ENCODE measurements at places on chromosomes 1 and 21.

GRCh38 chr1:170700842-170701615 lies 37.1 kb downstream of the PRRX1 start:
- no peak for DNase-seq

GRCh38 chr1:19892628-19893168 lies 10.5 kb downstream of the OTUD3 start:
- no peak for DNase-seq

DNA sequence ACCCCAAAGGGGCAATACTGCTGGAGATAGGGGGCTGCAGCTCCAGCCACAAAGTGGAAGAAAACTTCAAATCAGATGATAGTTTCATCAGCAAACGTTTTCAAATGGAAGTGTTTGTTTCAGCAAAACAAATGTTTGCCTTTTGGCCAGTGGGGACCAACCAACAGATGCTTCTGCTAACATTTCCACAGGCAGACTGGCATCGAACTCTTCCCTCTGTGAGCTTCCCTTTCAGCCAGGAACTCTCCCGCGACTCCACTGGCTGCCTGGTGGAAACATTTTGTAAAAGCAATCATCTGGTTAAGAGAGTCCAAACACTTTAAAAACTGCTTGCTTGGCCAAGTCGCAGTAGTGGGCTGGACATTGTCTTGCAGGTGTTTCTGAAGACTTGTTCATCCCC lies 30.7 kb downstream of the CENPF start:
- no peak for DNase-seq

GRCh38 chr1:92842082-92843045 lies 10.5 kb downstream of the RPL5 start:
- DNase-seq: no peak

DNA sequence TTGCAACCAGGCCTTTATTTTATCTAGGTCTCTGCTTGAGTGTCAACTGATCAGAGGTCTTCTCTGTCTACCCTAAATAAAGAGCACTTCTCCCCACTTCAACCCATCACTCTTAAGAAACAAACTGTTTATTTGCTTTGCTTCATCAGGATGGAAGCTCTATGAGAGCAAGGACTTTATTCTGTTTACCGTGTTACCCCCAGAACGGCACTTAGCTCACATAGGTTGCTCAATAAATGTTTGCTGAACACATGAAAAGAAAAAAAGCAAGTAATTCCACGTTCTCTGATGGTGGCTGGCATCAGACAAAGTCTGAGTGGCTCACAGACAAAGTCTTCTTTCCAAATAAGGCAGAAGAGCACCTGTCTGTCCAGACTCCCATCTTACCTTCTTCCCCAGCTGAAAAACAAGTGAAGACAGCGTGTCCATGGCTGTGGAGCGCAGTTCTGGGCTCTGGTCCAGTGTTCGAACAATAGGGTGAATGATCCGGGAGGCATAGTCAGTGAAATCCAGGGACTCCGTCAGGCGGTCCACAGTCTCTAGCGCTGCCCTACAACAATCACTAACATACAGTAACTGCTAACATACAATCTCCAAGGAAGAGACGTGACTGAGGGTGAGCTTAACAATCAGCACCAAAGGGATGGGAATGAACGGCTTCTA lies 22.9 kb downstream of the ANGPTL7 start:
- DNase-seq: no peak

- no peak for DNase-seq
Observed at GRCh38 chr1:226810681-226811080, 59.7 kb upstream of the PSEN2 start.

DNA sequence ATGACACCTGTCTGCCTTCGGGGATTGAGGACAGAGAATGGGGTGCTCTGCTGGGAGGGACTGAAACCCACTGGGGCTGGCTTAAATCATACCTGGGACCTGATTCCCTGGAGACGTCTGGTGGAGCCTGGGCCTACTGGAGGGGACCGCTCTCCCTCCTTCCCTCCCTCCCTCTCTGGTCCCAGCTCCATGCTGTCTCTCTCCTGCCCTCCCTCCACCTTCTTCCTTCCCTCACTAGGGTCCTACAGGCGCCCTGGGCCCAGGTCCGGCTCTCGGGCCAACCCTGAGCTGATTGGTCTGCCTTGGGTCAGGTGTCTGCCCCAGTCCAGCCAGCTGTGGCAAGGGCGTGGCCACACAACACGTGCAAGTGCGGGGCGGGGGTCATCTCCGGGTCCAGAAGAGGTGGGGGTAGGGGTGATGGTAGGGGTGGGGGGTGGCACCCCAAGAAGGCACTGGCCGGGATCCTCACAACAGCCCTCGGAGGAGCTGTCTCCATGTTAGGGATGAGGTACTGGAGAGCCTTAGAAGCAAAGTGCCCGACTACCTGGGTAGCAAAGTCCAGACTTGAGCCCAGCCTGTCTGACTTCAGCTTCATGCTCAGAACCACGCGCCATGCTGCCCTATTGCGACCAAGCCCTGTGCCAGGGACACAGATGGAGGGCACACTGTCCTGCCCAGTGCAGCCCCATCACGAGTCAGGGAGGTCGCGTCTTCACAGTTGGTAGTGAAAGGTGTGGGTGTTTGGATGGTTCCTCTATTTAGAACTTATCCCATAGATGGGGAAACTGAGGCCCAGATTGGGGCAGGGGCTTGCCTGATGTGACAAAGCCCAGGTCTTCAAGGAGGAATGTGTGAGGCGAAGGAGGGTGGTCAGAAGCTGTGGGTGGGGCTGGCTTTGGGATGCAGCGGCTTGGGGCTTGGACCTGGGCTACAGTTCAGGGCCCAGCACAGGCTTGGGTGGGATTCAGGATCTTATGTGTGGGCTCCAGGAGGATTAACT lies 574.1 kb downstream of the PTPRU start:
- DNase-seq: no peak

GRCh38 chr1:113756461-113756860 lies 2.8 kb downstream of the PHTF1 start:
- no peak for DNase-seq

- DNase-seq: no peak
Observed at GRCh38 chr1:164228928-164229327, 330.1 kb upstream of the PBX1 start.

GRCh38 chr1:103344930-103345329 lies 180.6 kb upstream of the RNPC3 start:
- no peak for DNase-seq

GRCh38 chr1:200893411-200893901 lies 1.2 kb upstream of the INAVA start:
- no peak for DNase-seq

DNA sequence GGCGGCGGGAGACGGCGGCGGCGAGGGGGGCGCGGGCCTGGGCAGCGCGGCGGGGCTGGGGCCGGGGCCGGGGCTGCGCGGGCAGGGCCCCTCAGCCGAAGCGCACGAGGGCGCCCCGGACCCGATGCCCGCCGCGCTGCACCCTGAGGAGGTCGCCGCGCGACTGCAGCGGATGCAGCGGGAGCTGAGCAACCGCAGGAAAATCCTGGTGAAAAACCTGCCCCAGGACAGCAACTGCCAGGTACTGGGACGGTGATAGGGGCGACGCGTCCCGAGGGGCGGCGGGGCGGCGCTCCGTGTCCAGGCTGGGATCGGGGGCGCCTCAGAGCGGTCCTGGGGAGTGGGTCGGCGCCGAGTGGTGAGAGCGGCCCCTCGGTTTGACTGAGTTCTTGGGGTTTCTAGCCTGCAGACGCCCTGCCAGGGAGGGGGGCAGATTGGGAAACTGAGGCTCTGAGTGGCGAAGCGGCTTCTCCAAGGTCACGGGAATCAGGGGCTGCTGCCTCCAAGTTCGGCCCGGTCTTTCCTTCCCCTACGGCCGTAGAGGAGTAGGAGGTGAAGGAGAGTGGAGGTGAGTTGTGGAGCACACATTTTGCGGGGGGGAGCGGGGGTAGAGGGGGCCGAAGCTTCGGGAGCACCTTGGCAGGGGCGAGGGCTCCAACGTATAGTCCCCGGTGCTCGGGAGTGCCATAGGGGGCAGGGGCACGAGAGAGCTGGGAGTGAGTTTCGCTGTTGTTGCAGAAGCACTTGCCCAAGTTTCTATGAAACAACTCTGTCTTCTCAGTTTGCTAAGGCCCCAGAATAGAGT lies 508 bp downstream of the RAVER2 start:
- DNase-seq: peak; percentile 3

DNA sequence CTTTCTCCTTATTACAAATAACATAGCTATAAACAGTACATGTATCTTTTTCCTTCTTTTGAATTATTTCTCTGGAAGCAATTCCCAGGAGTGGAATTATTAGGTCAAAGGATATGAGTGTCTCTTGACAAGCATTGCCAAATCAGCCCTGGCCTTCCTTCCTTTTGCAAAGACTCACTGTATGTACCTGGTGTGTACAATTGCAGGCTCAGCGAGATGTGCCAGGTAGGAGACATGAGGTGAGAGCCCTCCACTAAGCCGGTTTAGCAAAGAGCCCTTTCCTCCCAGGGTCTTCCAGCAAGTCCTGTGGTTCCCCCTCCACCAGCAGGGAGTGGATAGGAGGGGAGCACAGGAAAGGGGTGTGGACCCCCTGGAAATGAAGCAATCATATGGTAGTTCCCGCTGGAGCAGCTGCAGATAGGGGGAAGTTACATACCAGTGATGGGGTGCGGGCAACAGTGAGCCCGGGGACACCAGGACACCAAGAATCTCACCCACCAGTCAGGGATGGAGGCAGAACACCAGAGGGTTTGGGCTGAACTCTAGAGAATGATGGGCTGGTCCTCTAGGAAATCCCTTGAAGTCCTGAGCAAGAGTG lies 18.3 kb downstream of the RCSD1 start:
- DNase-seq: no peak

DNA sequence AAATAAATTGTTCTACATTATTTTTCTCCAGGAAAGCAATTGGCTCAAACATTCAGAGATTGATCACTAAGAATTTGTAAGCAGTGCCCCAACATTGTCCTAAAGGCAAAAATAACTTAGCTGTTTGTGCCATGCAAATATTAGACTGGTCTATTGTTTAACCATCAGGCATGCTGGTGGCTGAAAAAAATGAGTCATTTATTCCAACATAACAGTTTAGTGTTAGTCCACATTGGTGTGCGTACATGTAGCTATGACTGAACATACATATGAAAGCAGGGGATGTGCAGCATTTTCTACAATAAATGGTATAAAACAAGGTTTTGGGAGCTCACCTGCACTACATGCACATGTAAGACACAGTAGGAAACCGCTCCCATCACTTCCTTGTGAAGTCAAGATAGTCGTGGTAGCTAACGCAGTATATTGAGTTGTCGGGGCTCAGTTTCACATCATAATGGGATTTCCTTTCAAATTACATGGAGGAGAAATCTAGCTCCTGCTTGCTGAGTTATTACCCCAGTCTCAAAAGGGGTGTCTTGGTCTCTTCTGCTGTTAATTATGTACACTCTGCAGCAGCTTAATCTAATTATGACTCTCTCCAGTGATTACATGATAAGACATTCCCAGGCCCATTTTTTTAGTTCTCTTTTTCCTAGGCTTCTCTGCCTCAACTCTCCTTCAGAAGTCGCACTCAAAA lies 199.4 kb downstream of the LYPLAL1 start:
- no peak for DNase-seq

DNA sequence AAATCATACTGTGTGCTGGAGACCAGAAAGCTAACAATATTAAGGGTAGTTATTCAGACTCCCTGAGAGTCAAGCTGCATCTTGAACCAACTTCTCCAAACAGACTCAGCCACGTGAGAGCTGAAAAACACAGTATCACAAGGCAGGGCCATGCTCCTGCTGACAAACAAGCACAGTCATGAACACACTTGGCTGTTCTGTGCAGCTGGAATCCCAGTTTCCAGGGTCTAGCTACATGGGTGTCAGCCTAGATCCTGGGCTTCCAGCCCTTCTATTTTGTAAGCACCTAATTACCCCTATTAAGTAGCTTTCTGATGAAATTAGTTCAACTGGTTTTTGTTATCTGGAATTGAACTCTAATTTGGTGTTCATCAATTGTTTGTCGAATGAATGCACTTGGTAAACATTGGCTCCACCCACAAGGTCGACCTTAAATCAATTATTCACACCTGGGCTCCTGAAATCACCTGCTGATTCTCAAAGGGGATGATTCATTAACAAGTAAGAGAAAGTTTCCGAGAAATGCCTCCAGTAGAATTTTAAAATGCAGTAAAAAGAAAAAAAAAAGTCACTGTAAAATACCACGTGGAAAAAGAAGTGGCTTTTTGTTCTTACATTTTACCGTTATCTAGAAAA lies 179.3 kb downstream of the ZC3H11B start:
- no peak for DNase-seq

GRCh38 chr21:44286716-44287632 lies 1.3 kb downstream of the AIRE start:
- no peak for DNase-seq

GRCh38 chr1:59641836-59642235 lies 172.9 kb upstream of the HOOK1 start:
- DNase-seq: no peak

GRCh38 chr1:20726932-20727745 lies 5.4 kb downstream of the SH2D5 start:
- DNase-seq: no peak

- DNase-seq: no peak
Observed at GRCh38 chr1:33684396-33685179, 179.3 kb upstream of the HMGB4 start.

DNA sequence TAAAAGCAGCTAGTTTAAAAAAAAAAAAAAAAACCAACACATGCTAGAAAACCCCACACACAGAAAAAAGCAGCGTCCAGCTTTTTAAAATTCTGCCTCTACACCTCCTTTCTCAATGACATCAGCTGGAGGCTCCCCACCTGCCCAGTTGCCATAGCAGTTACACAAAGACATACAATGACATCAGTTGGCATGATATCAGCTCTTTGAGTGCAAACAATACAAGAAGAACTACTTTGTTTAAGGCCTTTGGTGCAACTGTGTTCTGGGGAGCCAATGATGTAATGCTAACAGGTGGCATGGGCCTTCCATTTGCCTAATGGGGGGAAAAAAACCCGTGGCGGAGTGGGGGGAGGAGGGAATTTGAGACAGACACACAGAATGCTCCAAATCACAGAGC lies 32.9 kb downstream of the DUSP10 start:
- DNase-seq: peak; percentile 20

- DNase-seq: no peak
Observed at GRCh38 chr1:22814176-22815042, 103.8 kb downstream of the EPHB2 start.

All from activated CD4-positive, alpha-beta T cell treated with anti-CD3 and anti-CD28 coated beads for 4 hours (primary cell).